Activated CD4-positive, alpha-beta T cell treated with anti-CD3 and anti-CD28 coated beads, Interleukin-2, Interleukin-4, amounts not matched to agents 100 ng/mL and 50 ng/mL, durations not matched to agents 16 hours and 8 hours (primary cell): ENCODE measurements at places on chromosomes 16 and 17.

- no peak for DNase-seq
These were observed 10.4 kb downstream of the COG1 start for GRCh38 chr17:73203135-73203787.

DNA sequence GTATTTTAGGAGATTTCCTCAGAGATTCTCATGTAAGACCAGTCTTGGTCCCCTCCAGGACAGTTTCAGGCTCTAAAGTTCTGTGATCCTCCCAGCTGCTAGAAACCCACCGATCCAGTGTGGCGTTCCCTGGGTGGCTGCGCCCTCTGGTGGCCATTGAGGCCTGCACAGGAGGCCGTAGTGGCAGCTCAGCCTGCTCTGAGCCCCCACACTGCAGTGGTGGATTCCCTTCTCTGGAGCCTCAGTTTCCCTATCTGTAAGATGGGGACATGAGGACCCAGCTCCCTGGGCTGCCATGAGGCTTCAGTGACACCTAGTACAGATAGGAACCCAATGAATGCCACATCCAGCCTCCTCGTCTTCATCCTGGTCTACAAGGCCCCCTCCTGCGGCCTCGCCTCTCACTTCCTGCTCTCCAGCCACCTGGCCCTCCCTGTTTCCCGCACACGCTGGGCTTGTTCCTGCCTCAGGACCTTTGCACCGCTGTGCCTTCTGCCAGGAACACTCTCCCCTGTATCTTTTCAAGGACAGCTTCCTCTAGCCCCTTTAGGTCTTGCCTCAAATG lies 16.5 kb downstream of the CCDC102A start:
- DNase-seq, result peak; percentile 80

DNA sequence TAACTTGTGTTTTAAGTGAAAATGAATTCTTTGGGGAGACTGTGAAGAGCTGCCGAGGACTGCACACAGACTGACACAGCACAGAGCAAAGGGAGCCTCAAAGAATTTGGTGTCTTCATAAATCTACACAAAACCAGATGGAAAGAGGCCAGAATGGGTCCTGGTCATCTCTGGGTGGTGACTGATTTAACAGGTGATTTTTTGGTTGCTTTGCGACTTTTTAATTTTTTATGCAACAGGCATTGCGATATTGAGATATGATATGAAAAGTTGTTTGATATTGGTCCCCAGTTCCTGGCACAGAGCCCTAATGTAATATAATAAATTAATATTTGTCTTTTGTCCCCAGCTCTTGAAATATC lies 12.6 kb upstream of the EIF1 start:
- no peak for DNase-seq

- DNase-seq, result no peak
These were observed 111.9 kb upstream of the TNRC6C start for GRCh38 chr17:77846531-77847085.

GRCh38 chr17:48928876-48929811 lies 15.5 kb downstream of the SNF8 start:
- DNase-seq, result no peak

DNA sequence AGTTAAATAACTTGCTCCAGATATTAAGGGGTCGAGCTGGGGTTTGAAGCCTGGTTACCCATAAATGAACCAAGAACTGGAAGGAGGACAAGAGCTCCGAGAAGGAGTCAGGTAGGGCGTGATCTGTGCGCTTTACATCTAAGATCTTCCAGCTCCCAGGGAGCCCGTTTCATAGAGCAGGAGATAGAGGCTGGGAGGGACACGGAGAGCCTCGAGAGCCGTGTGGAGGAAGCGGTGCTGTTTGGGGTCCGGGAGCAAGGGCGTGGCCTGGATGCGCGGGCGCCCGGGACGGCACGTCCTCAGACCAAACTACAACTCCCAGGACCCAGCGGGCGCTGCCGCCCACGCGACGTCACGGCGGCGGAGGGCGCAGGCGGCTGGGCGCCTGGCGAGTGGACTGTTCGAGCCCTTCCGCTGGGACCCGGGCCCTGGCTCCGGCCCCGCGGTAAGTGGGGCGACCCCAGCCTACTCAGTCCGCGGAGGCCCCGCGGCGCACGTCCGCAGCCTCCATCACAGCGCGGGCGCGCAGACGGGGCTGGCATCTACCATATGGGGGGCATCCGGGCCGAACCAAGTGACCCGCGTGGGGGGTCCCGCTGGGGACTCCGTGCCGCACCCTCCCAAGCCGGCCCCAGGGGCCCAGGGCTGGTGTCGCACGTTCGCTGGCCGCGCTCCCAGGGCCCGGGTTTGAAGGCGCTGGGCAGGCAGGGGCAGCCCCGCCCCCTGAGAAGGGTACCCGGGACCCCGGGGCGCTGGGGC lies at the start of gene BCKDK:
Gene BCKDK (plus strand): TSS at position 352 of the 759 bp plus-strand sequence. CDS start 838 bp downstream, outside the sequence.
- peak; percentile 84 for DNase-seq

DNA sequence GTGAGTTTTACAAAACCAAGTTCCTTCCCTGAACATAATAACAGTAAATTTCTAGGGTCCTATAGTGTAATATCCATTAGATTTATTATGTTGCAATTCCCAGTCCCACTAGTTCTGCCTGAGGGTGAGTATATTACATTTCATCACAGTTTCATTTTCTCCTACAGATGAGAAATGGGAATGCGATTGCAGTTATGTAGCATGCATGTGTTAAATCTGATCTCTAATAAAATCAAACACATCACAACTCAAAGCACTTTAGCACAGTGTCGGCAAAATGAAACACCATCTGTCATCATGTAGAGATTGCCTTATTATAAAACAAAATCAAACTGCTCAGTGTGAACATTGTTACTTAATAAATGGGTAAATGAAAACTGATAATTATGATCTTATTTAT lies 180.5 kb upstream of the TOX3 start:
- DNase-seq, result no peak

DNA sequence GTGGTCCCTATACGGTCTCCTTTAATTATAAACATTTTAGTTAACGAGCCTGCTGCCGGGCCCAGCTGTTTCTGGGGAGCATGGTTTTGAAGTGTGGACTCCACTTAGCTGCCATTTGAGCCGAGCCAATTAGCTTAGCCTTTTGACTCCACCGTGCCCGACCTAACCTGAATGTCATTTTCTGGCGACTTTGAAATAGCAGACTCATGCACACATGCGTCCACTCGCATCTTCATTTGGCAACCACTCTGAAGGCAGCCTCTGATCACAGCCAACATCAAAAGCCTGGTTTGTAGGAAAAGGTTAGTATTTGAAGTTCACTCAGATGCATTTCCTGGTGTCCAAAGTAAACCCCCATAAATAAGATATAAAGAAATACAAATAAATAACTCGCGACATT lies 16.8 kb downstream of the AXIN2 start:
- DNase-seq, result no peak

DNA sequence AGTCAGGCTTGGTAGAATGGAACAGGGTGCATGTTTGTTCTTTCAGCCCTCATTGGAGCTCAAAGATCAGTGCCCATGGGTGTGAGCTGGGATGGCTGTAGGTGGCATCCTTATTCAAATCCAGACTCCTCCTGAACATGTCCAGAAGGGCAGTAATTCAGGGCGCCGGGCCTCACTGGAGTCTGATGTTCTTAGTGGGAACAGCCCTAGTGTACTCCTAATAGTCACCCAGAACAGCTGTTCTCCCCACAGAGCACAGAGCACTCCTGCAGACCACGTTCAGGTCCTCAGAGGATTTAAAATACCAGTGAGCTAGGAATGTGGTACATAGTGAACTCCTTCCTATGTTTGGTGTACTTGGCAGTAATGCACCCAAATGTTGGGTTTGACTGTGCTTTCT lies 96.2 kb downstream of the BANP start:
- DNase-seq, result no peak

GRCh38 chr16:26281381-26282110 lies 589.8 kb downstream of the HS3ST4 start:
- DNase-seq, result no peak

- DNase-seq, result no peak
These were observed 33.0 kb upstream of the GUCY2D start for GRCh38 chr17:7969433-7969832.
